NCI-H146 (cell line): ENCODE measurements at places on chromosomes 1 and 21.

DNA sequence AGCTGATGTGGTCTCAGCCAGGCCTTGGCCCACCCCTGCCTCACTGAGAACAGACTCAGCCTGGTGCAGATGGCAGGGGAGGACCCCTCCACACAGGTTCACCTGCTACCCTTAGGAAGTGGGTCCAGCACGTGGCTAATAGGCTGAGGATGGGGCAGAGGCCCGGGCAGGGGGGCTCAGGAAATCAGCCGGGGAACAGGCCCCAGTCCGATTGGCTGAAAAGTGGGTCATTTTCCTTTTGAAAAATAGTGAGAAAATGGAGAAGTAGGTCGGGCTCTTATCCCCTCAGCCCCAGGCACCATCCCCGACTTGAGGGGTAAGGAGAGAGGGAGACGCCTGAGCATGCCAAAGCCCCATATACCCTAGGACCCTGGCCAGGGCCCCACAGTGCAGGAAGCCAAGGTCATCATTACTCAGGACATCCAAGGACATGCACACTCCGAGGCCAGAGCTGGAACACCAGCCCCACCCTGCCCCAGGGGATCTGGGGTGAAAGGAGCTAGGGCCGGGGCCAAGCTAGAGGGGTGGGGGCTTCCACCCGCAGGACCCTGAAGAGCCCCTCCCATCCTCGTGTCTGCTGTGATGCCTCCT lies 11.0 kb downstream of the DLGAP3 start:
- no peak for DNase-seq

DNA sequence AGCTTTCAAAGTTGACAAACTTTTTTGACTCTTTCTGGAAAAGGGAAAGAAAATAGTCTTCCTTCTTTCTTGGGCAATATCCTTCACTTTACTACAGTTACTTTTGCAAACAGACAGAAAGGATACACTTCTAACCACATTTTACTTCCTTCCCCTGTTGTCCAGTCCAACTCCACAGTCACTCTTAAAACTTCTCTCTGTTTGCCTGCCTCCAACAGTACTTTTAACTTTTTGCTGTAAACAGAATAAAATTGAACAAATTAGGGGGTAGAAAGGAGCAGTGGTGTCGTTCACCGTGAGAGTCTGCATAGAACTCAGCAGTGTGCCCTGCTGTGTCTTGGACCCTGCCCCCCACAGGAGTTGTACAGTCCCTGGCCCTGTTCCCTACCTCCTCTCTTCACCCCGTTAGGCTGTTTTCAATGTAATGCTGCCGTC lies 160.8 kb upstream of the SGIP1 start:
- no peak for DNase-seq

GRCh38 chr1:27992276-27992675 lies 32.5 kb downstream of the XKR8 start:
- no peak for DNase-seq

GRCh38 chr1:172673761-172674160 lies 14.9 kb downstream of the FASLG start:
- DNase-seq: no peak

DNA sequence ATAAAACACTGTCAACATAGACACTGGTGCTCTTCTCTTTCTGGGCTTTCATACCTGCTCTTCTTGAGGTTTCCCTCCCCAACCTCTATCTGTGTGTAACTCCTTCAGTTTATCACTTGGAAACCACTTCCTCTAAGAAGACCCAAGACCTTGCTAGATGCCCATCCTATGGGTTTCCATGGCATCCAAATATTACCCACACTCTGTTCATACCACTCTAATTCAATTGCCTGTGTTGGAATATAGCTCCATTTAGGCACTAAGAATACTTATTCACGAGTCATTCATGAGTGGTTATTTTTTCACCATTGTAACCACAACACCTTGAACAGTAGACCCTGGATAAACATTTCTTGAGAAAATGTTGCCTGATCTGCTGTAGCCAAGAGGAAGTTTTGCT lies 231.1 kb upstream of the SGIP1 start:
- DNase-seq: no peak

DNA sequence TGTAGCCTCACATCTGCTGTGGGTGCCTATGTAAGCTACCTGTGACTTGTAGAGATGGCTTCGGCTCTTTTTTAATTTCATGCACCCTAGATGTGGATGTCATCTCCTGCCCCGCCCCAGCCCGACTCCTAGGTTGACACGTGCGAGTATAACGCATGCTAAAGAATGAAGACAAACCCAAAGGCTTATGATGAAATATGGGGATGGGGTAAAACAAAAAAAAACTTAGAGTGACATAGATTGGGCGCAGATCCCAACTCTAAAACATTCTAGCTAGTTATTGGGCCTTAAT lies 613 bp upstream of the ERO1B start:
- DNase-seq: peak; percentile 75
